Spleen (tissue), 13 donors: ENCODE measurements at places on chromosomes 2 and 18.
A peak's percentile ranks its signal among the peaks of the same experiment; 100 is the strongest.

DNA sequence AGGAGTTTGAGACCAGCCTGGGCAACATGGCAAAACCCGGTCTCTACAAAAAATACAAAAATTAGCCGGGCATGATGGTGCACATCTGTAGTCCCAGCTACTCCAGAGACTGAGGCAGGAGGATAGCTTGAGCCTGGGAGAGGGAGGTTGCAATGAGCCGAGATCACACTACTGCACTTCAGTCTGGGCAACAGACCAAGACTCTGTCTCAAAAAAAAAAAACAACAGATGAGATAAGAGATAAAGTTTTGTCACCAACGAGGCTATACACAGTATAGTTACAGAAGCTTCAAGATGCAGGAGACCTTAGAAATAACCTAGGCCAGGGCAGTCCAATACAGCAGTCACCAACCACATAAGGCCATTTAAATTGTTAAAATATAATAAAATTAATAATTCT lies 9.4 kb downstream of the FAM124B start:
- no peak for DNase-seq

GRCh38 chr2:130756053-130756873 lies 923 bp downstream of the AMER3 start:
- DNase-seq: peak; percentile 66

- DNase-seq: no peak
Measured at GRCh38 chr2:220786216-220786615, 785.9 kb downstream of the EPHA4 start.

GRCh38 chr2:209351636-209352035 lies 72.2 kb upstream of the MAP2 start:
- no peak for DNase-seq

DNA sequence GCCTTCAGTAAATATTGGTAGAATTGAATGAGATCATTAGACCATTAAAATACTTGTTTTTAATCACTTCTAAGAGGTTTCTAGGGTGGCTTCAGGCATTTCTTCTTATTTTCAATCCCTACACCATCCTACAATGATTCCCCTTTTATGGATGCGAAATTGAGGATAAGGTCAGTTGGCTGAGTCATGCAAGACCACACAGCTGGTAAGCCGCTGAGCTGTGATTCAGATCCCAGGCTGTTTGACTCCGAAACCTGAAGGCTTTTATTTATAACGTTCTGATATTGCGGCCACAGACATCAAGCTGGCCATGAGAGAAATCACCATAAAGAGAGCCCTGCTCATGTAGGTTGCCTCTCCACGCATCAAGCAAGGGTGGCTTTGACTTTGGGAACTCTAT lies 133.4 kb downstream of the VAPA start:
- DNase-seq: peak; percentile 16

GRCh38 chr2:138516030-138516704 lies 14.6 kb downstream of the SPOPL start:
- no peak for DNase-seq

GRCh38 chr2:37984176-37984575 lies 59.1 kb downstream of the RMDN2 start:
- DNase-seq: no peak

- DNase-seq: no peak
Measured at GRCh38 chr18:79458131-79458838, 62.6 kb downstream of the NFATC1 start.

GRCh38 chr2:164080486-164080885 lies 344.7 kb upstream of the FIGN start:
- no peak for DNase-seq

DNA sequence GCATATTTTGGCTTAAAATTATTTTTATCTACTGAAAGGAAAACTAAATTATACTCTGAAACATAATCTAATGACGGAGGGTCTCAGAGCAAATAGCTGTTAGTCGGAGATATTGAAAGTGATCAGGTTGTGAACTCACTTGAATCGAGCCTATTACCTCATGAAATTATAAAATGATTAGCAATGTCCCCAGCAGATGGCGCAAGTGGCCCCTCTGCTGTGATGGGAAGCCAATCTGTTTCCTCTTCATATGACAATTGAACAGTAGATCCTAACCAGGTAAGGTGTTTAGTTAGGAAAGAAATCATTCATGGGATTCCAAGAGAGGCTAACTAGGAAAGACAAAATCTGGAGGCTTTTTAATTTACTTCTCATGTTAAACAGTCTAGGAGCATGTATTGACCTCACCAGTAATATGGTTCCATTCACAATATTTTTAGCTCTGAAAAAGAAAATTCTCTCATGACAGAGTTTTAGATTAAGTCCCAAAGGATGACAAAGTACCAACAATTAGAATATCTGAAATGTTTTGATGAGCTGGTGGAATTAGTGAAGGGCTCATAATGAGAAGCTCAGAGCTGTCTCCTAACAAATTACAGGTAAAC lies 29.9 kb upstream of the MPPE1 start:
- peak; percentile 90 for DNase-seq

DNA sequence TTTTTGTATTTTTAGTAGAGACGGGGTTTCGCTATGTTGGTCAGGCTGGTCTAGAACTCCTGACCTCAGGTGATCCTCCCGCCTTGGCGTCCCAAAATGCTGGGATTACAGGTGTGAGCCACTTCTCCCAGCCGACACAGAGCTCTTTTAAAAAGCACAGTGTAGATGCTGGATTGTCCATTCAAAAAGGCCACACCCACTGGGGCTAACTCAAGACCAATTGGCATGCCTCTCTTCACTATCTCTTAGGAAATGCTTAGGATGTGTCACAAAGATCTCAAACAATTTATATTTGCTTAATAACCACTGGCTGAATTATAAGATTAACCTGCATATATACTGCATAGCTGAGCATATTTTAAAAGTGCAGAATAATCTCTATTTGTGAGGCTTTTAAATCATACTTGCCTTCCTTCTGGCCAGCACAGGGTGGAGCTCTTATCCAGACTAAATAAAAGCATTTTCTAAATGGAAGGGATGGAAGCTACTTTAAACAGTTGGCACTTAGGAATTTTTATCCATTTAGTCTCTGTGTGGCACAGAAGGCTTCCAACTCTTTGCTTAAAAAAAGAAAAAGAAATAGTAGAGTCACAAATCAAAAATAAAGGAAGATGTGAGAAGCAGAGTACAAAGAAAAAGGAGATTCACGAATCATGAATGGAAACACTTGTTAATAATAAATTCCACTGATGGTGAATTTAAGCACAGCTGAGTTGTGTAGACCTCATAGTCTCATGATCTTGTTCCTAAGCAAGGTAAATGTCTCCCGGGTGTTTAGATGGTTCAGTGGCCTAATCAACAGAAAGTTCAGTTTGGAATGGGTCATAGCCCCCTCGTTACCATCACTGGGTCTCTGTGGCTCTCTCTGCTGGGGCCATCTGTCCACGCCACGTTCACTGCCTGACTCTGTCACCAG lies 22.4 kb downstream of the CRYGD start:
- DNase-seq: no peak

GRCh38 chr2:232421189-232421785 lies 14.6 kb downstream of the ALPG start:
- peak; percentile 54 for DNase-seq

- no peak for DNase-seq
Measured at GRCh38 chr2:9484533-9484932, 10.2 kb downstream of the IAH1 start.

DNA sequence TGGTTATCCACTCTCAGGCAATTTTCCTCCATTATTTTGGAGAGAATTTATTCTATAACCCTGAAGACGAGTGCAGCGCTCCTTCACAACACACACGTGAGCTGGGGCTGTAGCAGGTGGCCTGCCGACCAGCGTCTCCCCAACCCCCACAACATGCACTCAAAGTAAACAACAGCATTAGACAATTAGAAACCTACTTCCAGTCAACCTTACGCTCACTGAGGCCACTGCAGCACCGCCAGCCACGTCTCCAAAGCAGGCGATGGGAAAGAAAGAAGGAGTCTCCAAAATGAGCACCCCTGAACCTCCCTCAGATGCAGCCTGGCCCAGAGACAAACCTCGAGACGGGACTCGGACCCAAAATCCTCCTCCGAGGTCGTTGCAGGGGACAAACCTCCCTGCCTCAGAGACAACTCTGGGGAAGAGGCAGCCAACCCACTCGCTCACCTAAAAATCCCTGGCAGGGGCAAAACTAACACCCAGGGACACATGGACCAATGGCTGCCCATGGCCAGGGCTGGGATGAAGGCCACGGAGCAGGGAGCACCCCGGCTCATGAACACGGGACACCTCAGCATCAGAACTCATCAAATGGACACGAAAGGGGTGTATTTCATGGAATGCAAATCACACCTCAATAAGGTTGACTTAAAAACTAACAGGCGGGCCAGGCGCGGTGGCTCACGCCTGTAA lies 2.6 kb downstream of the SLC66A2 start:
- DNase-seq: peak; percentile 74
